ENCODE measurements at places on chromosomes 1 and 21.

DNA sequence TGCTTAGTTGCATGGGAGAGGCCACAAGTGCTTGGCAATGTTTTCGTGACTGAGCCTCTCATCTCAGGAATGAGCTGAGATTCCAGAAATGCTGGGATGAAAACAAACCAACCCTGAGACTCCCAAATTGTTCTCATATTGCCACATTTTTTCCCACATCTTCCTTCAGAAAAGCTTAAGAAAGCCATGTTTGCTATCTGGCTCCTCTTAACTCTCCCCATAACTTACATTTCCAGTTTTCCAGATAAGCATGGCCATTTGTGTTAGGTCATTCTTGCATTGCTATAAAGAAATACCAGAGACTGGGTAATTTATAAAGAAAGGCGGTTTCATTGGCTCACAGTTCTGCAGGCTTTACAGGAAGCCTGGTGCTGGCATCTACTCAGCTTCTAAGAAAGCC lies 17.2 kb downstream of the DSCAM start:
- DNase-seq = no peak

- no peak for DNase-seq
Observed at GRCh38 chr1:76080552-76081079, 6.1 kb downstream of the ST6GALNAC3 start.

GRCh38 chr1:240284656-240285414 lies 193.2 kb downstream of the FMN2 start:
- no peak for DNase-seq

DNA sequence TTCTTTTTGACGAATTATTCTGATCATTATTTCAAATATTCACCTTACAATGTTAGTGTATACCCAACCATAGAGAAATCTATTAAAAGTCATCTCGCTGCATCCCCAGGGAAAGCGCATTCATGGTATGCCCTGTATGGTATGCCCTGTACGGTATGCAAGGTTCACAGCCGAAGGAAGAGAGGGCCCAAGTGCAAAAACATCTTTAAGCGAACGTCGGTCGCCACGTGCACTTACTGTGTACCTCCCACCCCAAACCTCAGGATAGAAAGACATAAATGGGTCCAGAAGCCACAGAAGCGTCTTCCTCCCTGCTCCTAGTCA lies 14.4 kb downstream of the HLX start:
- DNase-seq = no peak

DNA sequence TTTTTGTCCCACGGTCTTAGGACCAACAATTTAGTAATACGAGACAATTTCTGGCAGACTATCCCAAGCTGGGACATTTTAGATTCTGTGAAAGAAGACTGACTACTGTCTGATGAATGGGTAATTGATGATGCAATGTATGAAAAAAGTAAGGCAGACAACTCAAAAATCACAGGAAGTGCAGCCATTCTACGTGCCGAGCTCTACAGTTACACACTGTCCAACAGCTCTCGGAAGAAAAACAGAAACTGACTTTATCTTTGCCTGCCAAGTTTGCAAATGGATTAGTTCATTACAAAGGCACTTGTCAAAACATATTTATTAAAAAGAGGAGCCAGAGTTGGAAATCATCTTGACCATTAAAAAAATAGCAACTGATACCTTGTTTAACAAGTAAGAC lies 31.3 kb downstream of the ZBTB8B start:
- no peak for DNase-seq

DNA sequence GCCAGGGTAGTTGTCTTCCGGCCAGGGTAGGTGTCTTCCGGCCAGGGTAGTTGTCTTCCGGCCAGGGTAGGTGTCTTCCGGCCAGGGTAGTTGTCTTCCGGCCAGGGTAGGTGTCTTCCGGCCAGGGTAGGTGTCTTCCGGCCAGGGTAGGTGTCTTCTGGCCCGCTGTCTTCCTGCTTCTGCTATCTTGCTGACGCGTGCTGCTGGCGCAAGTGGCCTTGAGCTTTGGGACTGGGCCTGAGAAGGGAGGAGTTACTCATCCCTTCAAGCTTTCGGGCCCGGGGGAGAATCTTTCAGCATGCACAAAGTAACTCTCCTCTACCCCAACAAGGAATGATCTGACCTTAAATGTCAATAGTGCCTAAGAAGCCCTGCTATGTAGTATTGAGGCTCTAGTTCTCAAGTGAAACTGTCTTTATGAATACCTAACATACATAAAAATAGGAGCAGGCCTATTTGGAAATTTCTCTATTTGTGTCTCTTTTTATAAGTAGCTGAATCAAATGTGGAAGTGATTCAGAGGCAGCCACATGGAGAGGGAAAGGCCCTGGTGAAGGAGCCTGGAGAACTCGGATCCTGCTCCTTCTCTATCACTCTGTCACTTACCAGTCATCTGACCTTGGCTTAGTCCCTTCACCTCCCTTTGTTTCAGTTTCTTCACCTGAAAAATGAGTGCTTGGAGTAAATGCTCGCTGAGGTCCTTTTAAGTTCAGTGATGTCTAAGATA lies 65.6 kb downstream of the RGL1 start:
- no peak for DNase-seq

GRCh38 chr1:41003127-41003639 lies 18.3 kb downstream of the SLFNL1 start:
- DNase-seq = no peak

DNA sequence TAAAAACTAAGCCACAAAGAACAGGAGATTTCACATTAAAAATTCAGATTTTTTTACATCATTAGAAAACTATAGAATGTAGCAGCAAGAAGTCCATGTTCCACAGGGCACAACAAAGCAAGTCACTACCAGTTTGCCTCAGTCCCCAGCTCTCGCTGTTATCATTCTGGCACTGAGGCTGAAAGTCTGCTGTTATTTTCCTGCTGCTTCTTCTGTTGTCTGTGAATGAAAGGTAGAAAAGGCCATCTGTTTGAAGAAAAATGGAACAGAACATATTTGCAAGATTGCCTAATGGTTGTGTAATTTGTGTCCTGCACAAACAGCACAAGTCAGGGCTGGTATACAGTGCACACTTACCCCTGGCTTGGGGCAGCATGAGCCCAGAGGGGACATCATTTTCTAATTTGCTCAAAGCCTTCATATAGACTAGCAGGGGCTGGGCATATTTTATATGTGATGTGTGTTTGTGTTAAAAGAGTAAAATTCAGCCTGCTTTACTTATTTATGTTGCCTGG lies 105.6 kb upstream of the COG2 start:
- DNase-seq = no peak

GRCh38 chr1:153534925-153535241 lies 908 bp downstream of the S100A6 start:
- no peak for DNase-seq

DNA sequence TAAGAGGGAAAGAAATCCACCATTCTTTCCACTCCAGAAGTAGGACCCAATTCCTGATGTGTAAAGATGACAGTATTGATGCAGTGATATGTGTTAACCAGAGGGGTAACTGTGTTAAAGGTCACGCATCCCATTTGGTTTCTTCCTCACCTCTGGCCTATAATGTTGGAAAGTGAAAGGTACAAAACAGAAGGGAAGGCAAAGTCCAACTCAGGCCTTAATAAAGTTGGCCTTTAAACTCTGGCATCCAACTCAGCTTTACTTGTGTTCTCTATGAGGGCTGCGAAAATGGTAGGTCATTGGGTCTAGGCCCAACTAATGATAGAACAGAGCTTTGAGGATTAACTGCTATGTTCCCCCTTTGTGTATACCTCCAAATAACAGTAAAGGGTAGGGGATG lies 17.9 kb downstream of the CYP2J2 start:
- DNase-seq = no peak

GRCh38 chr1:232477728-232478127 lies 152.2 kb downstream of the SIPA1L2 start:
- DNase-seq = no peak

GRCh38 chr1:243415663-243416408 lies 160.0 kb downstream of the SDCCAG8 start:
- no peak for DNase-seq

DNA sequence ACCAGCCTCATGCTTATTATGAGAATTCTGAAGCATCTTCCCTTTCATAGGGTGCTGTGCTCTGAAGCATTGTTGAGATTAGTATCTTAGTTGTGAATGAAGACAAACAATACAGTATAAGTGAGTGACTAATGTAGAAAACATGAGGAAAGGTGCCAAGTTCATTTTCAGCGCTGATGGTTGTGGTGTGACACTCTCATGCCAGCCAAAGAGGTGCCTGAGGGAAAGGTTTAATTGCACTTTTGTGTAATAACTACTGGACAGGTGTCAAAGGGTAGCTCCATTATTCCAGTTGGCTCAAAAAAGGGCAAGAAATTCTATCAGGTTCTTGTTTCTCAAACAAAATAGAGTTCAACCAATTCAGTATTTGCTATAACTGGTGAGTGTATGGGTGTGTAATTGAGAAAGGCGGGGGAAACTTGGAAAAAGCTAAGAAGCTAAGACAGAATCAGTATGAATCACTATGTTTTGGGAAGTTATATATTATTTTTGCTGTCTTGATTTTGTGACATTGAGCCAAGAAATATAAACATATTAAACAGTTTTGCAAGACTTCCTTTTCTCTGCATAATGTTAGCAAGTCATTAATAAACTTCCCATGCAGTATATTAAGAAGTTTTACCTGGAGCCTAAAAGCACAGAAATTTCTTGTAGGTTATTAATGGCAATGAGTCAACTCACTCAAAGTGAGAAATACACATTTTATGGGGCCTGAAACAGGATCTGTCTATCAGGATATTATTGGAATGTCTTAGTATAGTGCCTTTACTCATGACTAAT lies 31.8 kb downstream of the KCNK2 start:
- no peak for DNase-seq

DNA sequence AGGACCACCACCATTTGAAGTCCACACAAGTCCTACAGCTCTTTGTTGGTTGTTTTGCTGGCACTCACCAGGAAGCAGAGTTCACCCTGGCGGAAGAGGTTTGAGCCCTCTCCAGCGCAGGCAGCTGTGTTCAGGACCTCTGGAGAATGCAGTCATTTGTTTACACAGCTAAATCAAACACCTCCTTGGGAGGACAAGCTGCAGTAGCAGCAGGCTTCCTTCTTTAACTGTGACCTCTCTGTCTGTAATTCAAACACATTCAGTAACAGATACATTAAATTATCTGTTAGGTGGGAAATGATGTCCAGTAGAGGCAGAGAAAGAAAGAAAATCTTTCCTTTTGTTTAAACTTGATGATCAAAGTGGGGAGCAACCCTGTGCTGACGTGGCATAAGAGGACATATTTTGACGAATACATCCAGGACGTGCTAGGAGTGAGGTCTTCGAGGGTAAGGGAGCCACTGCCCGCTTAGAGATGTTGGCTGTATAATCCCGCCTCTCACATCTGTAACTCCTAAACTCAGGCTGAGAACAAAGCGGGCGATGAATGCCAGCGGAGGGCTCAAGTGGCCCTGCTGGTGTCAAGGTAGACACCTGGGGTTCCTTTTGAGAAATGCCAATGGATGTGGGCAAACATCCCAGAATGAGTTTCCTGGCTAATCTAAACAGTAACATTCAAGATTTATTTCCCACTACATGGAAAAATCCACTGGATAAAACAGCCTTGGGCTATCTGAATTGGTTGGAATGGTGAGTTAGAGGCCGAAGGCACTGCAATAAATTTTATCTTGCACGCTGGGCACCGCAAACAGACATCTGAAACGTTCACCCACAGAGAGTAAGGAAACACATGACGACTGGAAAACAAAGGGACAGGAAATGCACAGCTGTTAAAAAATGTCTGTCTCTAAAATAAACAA lies 51.7 kb downstream of the ABCA4 start:
- DNase-seq = no peak

DNA sequence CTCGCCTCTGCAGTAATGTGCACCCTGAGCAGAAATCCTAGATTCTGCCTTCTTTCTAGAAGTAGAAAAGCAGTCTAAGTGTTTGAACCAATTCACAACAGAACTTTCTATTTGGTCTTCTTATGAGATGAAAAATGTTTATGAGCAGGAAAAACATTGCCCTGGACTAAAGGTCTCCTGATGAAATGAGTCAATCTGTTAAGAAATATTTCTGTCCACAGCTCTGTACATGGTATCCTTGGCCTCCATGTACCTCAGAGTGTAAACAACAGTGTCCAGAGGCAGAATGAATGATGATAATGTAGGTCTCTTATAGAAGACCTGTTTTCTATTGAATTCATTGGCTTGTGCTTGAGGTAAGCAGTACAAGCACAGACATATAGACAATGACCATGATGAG lies 6.2 kb upstream of the APCS start:
- DNase-seq = no peak

GRCh38 chr1:200429221-200429751 lies 19.4 kb upstream of the ZNF281 start:
- no peak for DNase-seq

- DNase-seq = no peak
Observed at GRCh38 chr1:150730130-150730721, 9.5 kb upstream of the HORMAD1 start.

- DNase-seq = no peak
Observed at GRCh38 chr21:46598581-46599572, 6.0 kb downstream of the S100B start.

GRCh38 chr1:247833601-247834000 lies 8.1 kb downstream of the OR11L1 start:
- DNase-seq = no peak

DNA sequence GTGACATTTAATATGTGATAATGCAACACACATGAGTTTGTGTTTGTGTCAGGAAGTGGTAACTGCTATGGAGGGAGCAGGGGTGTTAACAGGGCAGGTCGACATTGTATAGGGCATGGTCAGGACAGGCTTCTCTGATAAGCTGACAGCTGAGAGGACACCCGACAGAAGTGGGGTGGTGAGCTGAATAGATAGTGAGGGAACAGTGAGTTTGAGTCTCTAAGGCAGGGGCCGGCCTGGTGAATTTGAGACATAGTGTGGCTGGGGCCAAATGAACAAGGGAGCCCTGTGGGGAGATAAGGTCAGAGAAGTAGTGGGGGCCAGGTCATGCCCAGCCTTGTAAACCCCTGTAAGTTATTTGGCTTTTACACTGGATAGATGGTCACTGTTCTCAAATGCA lies 217.4 kb upstream of the KIAA0040 start:
- no peak for DNase-seq

- no peak for DNase-seq
Observed at GRCh38 chr1:222163895-222164294, 384.0 kb downstream of the HHIPL2 start.

DNA sequence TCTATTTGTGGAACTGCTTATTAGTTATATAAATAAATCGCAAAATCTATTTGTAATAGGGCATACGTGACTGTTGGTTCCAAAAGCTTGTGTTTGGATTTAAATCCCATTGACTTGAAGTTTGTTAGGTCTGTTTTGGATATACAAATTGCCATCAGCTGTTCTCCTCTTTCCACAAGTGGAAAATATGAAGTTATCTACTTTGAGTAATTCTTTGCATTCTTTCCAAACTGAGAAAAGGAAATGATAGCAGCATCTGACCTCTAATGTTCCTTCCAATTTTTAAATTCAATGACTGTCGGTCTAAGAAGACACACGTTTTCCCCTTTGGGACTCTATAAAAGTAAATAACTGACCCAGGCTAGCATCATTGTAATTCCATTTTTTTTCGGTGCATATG lies 165.7 kb upstream of the SGIP1 start:
- no peak for DNase-seq

DNA sequence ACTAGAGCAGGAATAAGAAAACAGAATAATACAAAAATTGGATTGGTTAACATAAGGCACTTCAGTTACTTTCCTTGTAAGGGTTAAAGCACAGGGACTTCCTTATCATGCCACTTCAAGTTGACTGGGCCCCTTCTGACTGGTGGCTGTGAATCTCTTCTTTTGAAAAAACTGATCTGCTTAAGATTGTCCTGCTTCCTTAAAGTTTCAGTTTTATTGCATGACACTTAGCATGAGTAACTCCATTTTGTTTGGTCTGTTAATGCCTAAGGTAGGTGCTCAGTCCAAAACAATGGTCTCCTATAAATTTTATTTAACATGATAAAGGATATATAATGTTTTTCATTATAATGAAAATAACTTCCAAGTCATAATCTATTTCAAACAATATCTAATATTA lies 37.6 kb downstream of the UBE2U start:
- DNase-seq = no peak
